T-helper 17 cell (primary cell): ENCODE measurements at places on chromosomes 11 and 22. TPM values are rescaled to one million over a fixed set of nuclear protein-coding genes. Genes with fewer than 3 reads are reported as not detected.

The OR4D5 gene
- not detected for total RNA-seq

- H3K36me3 ChIP-seq, result no peaks in the 10 kb centered on the region
- H3K4me1 ChIP-seq, result peaks cover 3% of the 10 kb centered on the region
- H3K27me3 ChIP-seq, result peaks cover 88% of the 10 kb centered on the region
- H3K4me3 ChIP-seq, result no peak overlapping the region
- DNase-seq, result no peak
These were observed 45.0 kb upstream of the SLC1A2 start for GRCh38 chr11:35464308-35464707.

DNA sequence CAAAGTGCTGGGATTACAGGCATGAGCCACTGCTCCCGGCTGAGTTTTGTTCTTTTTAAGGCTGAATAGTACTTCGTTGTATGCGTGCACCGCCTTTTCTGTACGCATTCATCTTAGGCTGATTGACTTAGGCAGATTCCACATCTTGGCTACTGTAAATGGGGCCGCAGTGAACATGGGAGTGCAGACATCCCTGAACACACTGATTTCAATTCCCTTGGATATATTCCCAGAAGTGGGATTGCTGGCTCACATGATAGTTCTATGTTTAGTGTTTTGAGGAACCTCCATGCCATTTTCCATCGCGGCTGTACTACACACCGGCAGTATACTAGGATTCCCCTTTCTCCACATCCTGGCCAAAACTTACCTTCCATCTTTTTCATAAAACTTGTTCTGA is 10.4 kb upstream of the ZNF74 start:
- peaks cover 12% of the 10 kb centered on the region for H3K27me3 ChIP-seq
- no peak overlapping the region for H3K27ac ChIP-seq
- no peaks in the 10 kb centered on the region for H3K36me3 ChIP-seq

DNA sequence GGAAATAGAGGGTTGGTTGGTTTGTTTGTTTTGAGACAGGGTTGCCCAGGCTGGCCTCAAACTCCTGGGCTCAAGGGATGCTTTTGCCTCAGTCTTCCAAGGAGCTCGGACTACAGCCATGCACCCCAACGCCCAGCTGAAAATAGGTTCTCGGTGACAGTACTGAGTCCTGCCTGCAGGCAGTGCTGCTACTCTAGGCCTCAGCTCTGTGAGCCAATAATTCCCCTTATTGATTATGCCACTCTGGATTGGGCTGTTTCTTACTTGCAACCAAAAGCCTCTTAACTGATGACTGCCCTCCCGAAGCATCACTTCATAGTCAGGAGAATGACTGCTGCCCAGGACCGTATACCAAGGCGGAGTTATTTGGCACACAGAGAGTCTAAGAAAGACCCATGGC is 1.2 kb upstream of the C11orf16 start:
- H3K27me3 ChIP-seq, result peaks cover 19% of the 10 kb centered on the region
- no peak for DNase-seq
- no peak overlapping the region for H3K4me3 ChIP-seq
